Activated CD8-positive, alpha-beta T cell treated with anti-CD3 and anti-CD28 coated beads for 36 hours (primary cell): ENCODE measurements at places on chromosomes 4 and X.

DNA sequence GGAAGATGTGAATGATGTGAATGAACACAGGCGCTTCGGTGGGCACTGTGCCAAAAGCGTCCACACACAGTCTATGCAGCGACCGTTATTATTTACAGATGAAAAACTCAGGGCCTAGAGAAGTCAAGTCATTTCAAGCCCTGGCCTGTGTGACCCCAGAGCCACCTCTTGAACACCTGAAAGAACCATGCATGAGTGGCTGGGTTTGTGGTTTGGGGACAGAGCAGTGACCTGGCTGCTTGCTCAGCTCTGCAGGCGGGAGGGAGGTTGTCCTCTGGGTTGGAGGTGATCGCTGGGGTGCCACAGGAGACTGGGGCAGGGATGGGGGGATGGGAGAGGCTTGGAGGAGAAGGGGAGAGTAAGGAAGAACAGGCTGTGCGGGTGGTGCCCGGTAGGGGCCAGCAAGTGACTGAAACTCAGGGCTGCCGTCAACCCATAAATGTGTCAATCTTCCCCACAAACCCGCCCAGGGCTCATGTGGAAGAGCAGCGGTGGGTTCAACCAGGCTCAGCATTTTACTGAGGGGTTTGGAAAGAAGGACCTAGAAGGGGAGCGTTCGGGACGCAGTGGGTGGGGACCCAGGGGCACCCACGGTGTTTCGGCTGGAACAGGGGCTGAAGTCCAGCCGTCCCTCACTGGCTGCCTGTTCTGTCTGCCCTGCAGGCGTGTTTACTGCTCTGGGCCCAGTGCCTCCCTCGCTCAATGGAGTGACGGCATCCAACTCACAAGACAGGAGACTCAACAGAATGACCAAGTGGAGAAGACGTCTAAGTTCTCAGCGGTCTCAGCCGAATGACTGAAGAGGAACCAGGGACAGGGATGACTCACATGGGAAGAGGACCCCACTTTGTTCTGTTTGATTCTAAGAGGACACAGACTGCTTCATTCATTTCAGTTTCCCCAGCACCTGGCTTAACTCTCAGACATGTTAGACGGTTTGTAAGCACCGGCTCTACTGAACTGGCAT, 167.8 kb downstream of the AFAP1 start:
- H3K4me1 ChIP-seq = peaks cover 23% of the 10 kb centered on the region
- H3K27ac ChIP-seq = peak overlapping the region; percentile 35
- no peak overlapping the region for H3K4me3 ChIP-seq
- H3K27me3 ChIP-seq = no peaks in the 10 kb centered on the region

DNA sequence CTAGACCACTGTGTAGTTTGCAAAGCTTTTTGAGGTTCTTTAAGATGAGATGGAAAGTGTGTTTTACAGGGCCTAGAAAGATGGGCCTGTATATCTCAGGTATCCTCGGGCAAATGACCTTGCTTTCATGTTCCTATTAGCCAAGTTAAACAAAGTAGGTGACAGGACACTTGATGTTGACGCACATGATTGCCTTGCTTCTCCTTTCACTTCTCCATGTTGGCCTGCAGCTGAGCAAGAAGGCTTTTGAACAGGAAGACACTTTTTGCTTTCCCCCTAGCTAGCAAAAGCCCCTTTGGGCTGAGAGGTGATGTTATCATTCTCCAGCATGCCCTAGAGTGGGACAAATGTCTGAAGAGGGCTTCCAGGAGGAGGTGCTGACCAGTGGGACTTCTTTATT, 202.1 kb downstream of the GPC3 start:
- H3K36me3 ChIP-seq = no peaks in the 10 kb centered on the region
- no peaks in the 10 kb centered on the region for H3K4me1 ChIP-seq
- DNase-seq = no peak
- H3K27ac ChIP-seq = no peak overlapping the region
- H3K4me3 ChIP-seq = no peak overlapping the region
- H3K27me3 ChIP-seq = no peaks in the 10 kb centered on the region

DNA sequence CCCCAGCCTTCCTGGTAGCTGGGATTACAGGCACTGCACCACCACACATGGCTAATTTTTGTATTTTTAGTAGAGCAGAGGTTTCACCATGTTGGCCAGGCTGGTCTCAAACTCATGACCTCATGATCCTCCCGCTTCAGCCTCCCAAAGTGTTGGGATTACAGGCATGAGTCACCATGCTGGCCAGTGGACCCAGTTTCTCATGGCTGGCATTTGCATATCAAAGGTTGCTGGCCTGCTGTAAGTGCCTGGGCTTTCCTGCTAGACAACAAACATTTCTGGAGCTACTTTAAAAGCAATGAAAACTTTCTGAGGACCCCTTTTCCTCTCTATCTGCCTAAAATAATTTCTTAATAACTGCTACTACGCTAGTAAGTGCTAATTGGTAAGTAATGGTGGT, 228.2 kb downstream of the PCDH10 start:
- H3K4me3 ChIP-seq = no peak overlapping the region
- no peaks in the 10 kb centered on the region for H3K27me3 ChIP-seq
- H3K4me1 ChIP-seq = no peaks in the 10 kb centered on the region
- no peaks in the 10 kb centered on the region for H3K36me3 ChIP-seq
- DNase-seq = no peak

- H3K27me3 ChIP-seq = peaks cover 5% of the 10 kb centered on the region
- H3K27ac ChIP-seq = no peak overlapping the region
- H3K4me1 ChIP-seq = no peaks in the 10 kb centered on the region
- DNase-seq = no peak
- H3K4me3 ChIP-seq = no peak overlapping the region
Measured at GRCh38 chr4:184147858-184148737, 69.6 kb downstream of the ENPP6 start.

- DNase-seq = no peak
- peaks cover 12% of the 10 kb centered on the region for H3K4me1 ChIP-seq
- H3K4me3 ChIP-seq = no peak within 1 kb of the TSS
- no peaks in the 10 kb centered on the region for H3K36me3 ChIP-seq
Measured at GRCh38 chr4:37960098-37960497, at the start of gene PTTG2. Gene PTTG2, plus strand, starts transcription at chr4:37960398. Its CDS starts 37 bp downstream, at chr4:37960435.

GRCh38 chr4:59570860-59571476, 1629.2 kb upstream of the ADGRL3 start:
- no peaks in the 10 kb centered on the region for H3K4me1 ChIP-seq
- no peaks in the 10 kb centered on the region for H3K27me3 ChIP-seq
- no peak overlapping the region for H3K27ac ChIP-seq
- DNase-seq = no peak
- no peak overlapping the region for H3K4me3 ChIP-seq

- DNase-seq = no peak
- no peaks in the 10 kb centered on the region for H3K36me3 ChIP-seq
- H3K4me3 ChIP-seq = no peak overlapping the region
- H3K27me3 ChIP-seq = no peaks in the 10 kb centered on the region
- no peak overlapping the region for H3K27ac ChIP-seq
- H3K4me1 ChIP-seq = no peaks in the 10 kb centered on the region
Measured at GRCh38 chrX:10938365-10938923, 172.7 kb upstream of the HCCS start.
